ENCODE measurements at places on chromosomes 5 and 9.
A peak's percentile ranks its signal among the peaks of the same experiment; 100 is the strongest.

GRCh38 chr9:125652759-125653158, 54.2 kb downstream of the MAPKAP1 start:
- peak; percentile 22 for DNase-seq

- no peak for DNase-seq
Measured at GRCh38 chr9:112866662-112867274, 23.9 kb downstream of the SLC46A2 start.

DNA sequence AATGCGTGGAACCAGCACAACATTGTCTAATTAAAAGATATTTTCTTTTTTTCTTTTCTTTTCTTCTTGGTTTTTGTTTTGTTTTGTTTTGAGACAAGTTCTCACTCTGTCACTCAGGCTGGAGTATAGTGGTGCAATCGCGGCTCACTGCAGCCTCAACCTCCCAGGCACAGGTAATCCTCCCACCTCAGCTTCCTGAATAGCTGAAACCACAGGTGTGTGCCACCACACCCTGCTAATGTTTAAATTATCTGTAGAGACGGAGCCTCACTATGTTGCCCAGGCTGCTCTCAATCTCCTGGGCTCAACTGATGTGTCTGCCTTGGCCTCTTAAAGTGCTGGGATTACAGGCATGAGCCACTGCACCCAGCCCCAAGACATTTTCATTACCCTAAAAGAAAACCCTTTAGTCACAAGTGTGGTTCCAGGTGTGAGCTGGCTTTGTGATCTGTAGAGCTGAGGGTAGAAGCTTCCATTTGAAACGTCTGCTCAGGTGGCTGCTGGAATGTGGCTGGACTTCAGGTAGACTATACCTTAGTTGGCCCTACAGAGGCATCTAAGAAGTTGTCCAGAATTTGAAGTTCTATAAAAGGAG, 19.1 kb upstream of the NEK6 start:
- no peak for DNase-seq

GRCh38 chr9:106075236-106075959, 381.1 kb downstream of the TMEM38B start:
- DNase-seq, result no peak

- DNase-seq, result no peak
Measured at GRCh38 chr9:135817951-135818717, 89.2 kb downstream of the CAMSAP1 start.

DNA sequence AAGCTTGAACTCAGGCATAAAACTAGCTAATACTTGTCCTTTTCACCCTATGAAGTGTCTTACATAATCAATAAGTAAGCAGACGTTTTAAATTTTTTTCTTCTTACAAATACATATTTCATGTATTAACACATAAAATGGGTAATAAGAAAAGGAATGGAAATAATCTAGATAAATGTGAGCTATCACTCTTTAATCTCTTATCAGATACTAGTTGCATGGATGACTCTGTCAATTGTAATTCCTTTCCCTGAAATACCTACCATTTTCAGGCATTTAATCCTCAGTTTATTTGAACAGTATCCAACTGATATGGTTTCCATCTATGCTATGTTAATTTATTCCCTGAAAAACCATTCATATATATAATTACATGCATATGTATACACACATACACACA, 166.0 kb upstream of the RGS7BP start:
- no peak for DNase-seq

- no peak for DNase-seq
Measured at GRCh38 chr9:105458404-105458803, 10.6 kb downstream of the FSD1L start.

GRCh38 chr5:62562867-62563266, 15.8 kb upstream of the LRRC70 start:
- no peak for DNase-seq

- DNase-seq, result no peak
Measured at GRCh38 chr5:11822598-11822997, 81.6 kb downstream of the CTNND2 start.

DNA sequence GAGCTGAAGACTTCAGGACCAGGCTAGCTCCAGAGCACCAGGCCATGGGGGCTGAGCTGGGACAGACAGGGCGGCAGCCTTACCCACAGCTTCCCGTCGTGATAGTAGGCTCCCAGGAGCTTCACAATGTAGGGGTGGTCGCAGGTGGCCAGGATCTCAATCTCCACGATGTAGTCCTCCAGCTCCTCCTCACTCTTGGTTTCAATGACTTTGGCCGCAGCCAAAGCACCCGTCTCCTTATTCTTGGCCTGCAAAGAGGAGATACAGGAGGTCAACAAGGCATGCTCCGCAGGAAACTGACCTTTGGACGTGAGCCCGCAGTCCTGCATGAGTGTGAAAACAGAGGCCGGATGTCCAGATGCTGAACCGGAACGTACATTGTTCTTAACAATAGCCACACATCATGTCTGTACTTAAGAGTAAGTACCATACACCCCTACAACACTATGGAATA, 31.5 kb downstream of the STK10 start:
- DNase-seq, result no peak

DNA sequence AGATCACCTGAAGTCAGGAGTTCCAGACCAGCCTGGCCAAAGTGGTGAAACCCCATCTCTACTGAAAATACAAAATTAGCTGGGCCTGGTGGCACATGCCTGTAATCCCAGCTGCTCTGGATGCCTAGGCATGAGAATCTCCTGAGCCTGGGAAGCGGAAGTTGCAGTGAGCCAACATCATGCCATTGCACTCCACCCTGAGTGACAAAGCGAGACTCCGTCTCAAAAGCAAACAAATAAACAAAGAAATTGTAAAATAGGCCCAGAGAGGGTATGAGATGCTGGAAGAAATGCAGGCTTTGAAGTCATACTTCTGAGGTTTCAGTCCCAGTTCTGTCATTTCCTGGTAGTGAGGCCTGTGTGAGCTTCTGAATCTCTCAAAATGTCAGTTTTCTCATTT, 5.3 kb upstream of the ARHGEF37 start:
- DNase-seq, result no peak

GRCh38 chr5:141507387-141508091, 18.7 kb downstream of the PCDHGC5 start:
- peak; percentile 96 for DNase-seq

- peak; percentile 8 for DNase-seq
Measured at GRCh38 chr5:118611332-118611945, 376.9 kb downstream of the DTWD2 start.

GRCh38 chr9:129312251-129313122, 134.4 kb upstream of the IER5L start:
- no peak for DNase-seq

GRCh38 chr9:134272302-134273023, 53.8 kb upstream of the RXRA start:
- DNase-seq, result no peak

GRCh38 chr5:116374434-116374852, 200.2 kb downstream of the SEMA6A start:
- DNase-seq, result peak; percentile 46

- no peak for DNase-seq
Measured at GRCh38 chr5:134590992-134591659, 41.5 kb downstream of the SAR1B start.

DNA sequence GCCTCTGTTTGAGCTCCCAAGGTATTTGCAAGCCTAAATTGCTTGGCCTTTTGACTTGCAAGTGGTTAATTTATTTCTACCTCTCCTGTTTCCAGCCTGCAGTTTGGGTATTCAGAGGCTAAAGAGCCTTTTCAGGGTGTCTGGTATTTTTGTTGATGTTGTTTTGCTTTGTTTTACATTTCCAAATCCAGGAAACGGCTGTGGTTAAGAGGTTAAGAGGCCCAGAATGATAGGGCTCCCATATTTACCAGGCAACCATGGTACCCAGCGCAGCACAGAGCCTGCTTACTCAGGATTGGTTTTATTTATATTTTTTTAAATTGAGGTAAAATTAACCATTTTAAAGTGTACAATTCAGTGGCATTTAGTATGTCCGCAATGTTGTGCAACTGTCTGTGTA, 92.1 kb downstream of the PDZD2 start:
- peak; percentile 8 for DNase-seq

- no peak for DNase-seq
Measured at GRCh38 chr5:52738095-52738506, 49.6 kb upstream of the ITGA1 start.

GRCh38 chr5:113215401-113216060, 219.3 kb downstream of the TSSK1B start:
- DNase-seq, result peak; percentile 67

DNA sequence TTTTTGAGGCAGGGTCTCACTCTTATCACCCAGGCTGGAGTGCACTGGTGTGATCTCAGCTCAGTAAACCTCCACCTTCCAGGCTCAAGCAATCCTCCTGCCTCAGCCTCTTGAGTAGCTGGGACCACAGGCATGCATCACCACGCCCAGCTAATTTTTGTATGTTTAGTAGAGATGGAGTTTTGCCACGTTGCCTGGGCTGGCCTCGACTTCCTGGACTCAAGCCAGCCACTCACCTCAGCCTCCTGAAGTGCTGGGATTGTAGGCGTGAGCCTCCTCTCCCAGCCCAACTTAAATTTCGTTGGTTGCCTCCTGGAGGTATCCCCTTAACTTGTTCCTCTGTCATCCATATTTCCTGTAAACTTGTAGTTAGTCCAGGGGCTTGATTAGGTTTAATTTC, 47.2 kb downstream of the RAB24 start:
- no peak for DNase-seq

DNA sequence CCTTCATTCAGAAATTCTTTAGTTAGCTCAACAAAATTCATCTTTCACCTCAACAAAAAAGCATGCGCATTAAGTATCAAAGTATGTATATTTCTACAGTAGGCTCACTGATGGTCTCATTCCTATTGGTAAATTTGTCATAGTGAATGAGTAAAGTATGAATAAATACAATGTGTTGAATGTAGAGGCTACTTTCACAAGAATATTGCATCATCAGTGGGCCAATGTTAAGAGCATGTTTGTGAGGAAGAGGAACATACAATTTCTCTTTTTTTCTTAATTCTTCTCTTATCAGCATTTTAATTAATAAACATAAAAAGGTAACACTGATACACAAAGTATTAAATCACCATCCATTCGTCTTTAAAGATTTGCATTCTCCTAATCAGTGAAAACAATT, 505.1 kb downstream of the CETN3 start:
- peak; percentile 27 for DNase-seq

- peak; percentile 99 for DNase-seq
Measured at GRCh38 chr9:100111235-100111634, 12.2 kb downstream of the INVS start.

DNA sequence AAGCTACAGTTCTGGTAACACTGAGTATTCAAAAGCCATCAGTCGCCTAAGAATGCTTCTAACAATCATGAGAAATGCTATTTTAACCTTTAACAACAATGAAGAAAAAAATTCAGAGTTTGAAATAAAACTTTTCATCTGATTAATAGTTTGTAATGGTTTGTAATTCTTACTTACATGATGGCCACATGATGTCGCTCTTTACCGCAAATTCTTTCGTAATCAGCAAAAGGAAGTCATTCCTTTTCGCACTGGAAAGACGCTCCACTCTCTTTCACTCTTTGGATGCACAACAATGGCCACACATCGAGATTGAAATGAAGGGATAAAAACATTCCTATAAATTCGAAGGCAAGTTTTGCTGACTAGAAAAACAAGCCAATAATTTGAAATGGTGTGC, at the start of gene PCDHA7:
Gene PCDHA7, plus strand, starts transcription at position 277 of the 400 bp plus-strand sequence. Its CDS starts 115 bp downstream, at position 392.
- peak; percentile 15 for DNase-seq

DNA sequence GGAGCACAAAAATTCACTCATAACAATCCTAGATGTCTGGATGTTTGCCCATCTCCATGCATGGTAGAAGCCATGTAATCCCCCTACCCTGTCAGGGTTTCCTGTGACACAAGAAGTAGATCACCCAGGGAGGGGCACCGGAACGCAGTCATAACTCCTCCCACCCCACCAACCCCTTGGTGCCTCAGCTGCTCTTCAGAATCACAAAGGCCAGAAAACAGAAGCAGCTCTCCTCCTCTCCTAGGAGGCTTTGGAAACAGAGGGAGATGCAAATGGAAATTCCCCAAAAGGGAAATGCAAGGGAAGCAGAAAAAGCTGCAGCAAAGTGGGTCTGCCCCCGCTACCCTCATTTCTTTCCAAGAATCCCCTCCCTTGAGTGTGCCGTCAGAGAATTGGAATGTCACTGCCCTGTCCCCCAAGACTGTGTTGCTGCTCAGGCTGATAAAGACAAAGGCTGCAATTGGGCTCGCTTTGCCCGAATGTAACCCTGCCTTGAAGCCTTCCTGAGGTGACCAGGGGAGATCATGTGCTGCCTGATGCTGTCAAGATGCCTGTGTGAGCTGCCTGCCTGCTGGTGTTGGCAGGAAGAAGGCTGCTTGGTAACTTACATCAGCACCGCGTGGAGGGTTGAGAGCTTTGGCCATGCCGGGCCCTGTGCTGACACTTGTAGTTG, 65.5 kb upstream of the ABCA1 start:
- DNase-seq, result no peak

DNA sequence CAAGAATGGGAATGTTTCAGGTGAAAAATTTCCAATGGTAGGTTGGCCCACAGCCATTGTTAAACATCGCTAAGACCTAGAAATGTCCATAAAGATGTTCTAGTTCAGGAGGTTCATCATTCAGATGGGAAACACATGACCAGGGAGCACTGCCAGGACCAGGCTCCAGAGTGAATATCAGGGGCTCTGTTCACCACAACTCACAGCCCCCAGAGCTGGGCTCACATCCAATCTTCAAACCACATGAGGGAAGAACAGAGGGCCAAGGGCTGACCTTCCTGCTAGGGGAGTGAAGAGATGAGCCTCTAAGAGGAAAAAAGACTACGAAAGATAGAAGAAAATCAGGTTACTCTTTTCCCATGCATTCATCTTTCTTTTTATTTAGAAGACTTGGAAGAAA, 205.8 kb downstream of the SEMA5A start:
- DNase-seq, result no peak

GRCh38 chr5:95917207-95917606, 44.4 kb downstream of the ELL2 start:
- no peak for DNase-seq

- no peak for DNase-seq
Measured at GRCh38 chr9:134605351-134605965, 36.1 kb upstream of the COL5A1 start.

DNA sequence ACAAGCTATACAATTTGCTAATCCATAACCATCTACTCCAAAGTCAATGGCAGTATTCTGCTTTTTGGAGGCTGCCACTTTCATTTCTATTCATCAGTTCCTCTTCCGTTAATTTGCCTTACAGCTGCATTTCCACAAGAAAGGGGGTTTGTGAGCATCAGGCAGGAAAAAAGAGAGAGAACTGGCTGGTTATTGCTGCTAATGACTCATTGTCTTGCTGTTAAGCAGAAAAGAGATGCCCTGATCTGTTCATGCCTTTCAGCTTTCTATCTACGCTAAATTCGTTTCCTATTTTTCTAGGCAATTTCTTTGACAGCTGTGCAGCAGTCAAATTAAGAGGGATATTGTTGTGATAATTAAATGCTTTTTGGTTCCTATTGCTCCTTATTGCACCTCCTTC, 65.9 kb upstream of the GNAQ start:
- peak; percentile 99 for DNase-seq

- peak; percentile 49 for DNase-seq
Measured at GRCh38 chr9:13974891-13975290, 339.1 kb downstream of the NFIB start.

GRCh38 chr5:133287500-133287899, 235.7 kb downstream of the HSPA4 start:
- no peak for DNase-seq

Measured in MV-4-11 (cell line).